ENCODE measurements at places on chromosomes 4 and X. TPM values are rescaled to one million over a fixed set of nuclear protein-coding genes. Genes with fewer than 3 reads are reported as not detected.

Gene ITIH6
- not detected for total RNA-seq

Gene USP26
- not detected for total RNA-seq

Gene CXCL1
- 1.2 TPM for total RNA-seq

Gene ARHGEF38
- under 0.01 TPM for total RNA-seq

Gene EVC
- total RNA-seq, result 2.4 TPM

Gene MMAA
- total RNA-seq, result 7.7 TPM

DNA sequence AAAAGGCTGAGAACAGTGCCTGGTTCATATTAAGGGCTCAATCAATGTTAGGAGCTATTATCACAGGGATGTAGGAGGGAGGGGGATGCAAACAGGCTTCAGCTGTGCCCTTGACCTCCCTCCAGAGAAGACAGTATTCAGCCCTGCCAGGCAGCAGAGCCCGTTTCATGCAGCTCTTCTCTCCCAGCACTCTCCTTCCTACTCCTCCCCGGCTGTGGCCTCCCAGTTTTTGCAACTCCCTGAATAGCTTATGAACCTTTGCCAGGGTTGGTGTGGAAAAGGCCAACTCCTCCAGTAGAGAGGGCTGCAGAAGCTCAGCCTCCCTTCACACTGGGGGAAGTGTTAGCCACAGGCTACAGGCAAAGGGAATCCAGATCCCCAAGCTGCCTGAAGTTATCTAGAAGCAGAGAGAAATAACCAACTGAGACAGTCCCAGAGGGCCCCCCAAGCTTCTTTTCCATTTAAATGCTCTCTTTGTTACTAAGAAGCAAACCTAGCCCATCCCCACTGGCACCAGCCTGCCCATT lies 31.7 kb upstream of the APLN start:
- no peak for DNase-seq

GRCh38 chrX:9135901-9136510 lies 102.1 kb upstream of the FAM9B start:
- no peak for DNase-seq

GRCh38 chrX:45699158-45699557 lies 498.5 kb upstream of the DIPK2B start:
- DNase-seq, result no peak

DNA sequence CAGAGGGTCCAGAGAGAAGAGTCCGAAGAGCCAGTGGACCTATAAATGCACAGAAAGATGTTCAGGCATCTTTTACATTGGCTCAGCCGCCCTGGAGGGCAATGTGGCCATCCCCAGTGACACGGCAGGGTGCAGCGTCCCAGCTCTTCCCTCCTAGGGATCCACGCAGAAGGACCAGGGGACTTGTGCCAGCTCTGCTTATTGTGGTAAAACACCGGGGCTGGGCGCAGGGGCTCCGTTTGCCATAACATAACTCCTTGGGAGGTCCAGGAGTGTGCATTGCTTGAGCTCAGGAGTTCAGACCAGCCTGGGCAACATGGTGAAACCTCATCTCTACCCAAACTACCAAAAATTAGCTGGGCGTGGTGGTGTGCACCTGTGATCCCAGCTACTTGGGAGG lies 70.2 kb downstream of the CPZ start:
- no peak for DNase-seq

- no peak for DNase-seq
Measured at GRCh38 chr4:102639598-102639997, 121.2 kb downstream of the MANBA start.

DNA sequence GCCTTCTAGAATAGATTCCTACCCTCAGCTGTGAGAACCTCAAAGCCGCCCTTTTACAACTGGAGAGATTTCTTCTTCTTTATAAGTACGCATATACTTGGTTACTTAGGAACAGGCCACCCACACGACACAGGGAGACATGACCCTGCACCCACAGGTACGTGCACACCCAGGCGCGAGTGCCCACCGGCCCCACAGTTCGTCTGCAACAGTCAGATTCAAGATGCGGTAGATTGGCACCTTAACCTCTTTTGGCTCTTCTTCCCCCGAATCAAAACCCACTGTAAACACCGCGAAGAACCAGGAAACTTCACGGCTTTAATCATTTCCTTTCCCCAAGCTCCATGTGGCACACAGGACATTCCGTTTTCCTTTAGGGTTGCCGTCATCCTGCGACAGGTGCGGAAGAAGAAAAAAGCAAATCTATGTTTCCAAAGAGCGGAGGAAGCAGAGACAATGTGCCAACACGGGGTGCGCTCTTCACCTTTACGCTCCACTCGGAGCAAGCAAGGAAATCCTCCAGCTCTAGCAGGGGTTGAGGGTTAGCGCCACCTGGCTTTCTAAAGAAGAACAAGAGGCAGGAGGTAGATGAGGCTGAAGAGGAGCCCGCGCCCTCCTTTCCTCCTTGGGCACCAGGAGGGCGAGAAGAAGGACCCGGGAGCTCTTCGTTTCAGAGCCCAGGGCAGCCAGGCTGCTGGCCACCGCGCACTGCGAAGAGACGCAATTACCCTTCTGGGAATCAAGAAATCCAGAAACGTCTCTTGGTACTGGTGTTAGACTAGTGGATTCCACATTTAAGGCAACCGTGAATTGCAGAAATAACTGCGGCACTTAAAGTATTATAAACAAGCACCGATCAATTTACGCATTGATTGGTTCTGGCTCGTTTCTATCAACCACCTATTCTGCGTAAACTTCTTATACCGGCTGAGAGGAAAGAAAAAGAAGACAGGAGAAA lies 35.7 kb downstream of the HAND2 start:
- peak; percentile 60 for DNase-seq

GRCh38 chr4:100099746-100100145 lies 90.5 kb downstream of the DDIT4L start:
- no peak for DNase-seq

All from frontal cortex (tissue), 4 donors.